Putamen (tissue), 1 donor: ENCODE measurements at places on chromosomes 2 and 18.

DNA sequence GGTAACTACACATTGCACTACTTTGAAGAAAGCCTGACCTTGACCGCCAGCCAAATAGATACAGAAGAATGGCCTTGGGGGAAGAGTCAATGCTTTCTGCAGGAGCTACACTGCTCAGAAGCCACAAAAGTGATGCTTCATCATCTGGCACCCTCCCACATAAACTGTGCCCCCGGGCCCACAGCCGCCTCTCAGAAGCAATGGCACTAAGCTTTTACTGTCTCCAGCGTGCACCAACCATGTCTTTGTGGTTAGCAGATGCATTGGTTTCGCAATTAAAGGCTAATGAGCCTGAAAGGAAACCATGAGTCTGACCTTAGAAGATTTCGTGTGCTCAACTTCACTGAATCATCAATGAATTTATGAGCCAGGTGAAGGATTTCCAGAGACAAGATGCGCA lies 209.4 kb upstream of the TRIB2 start:
- DNase-seq: no peak

GRCh38 chr18:39105104-39105503 lies 1539.5 kb upstream of the CELF4 start:
- no peak for DNase-seq

GRCh38 chr2:239371726-239372686 lies 28.8 kb downstream of the HDAC4 start:
- no peak for DNase-seq

GRCh38 chr2:9919512-9919911 lies 32.0 kb upstream of the GRHL1 start:
- no peak for DNase-seq
